Caco-2 (cell line): ENCODE measurements at places on chromosomes 3 and 15.

DNA sequence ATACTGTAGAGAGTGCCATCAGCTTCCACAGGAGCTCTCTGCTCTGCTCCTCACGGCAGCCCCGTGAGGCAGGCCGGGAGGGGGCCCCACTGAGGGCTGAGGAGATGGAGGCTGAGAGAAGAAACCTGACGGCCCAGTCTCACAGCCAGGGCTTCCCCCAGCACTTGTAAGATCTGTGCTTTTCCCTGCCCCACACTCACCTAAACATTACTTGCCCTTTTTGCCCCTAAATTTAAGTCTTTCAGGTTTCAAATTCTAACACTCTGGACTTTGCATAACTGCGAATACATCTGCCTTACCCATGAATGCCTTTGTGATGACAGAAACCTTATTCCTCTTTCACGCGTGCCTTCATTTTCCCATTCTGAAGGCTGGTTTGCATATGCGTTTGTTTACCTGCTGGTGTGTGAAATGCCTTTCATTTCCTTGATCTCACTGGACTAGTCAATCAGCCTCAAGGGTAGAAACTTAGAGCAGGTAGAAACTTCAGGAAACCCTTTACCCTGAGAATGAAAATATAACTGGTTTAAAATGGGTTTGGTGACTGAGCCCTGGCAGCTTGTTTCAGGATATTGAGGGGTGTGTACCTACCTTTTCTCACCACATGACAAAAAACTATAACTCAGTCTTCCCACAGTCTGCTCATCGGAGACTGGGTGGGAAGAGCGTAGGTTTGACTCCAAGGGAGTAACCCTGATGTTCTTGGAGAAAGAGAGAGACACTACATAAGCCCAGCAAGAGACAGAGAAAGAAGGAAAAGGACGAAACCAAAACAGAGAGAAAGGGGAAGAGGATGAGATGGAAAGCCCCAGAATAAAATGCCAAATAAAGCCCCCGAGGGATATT is 20.1 kb downstream of the SLC12A8 start:
- DNase-seq: no peak

DNA sequence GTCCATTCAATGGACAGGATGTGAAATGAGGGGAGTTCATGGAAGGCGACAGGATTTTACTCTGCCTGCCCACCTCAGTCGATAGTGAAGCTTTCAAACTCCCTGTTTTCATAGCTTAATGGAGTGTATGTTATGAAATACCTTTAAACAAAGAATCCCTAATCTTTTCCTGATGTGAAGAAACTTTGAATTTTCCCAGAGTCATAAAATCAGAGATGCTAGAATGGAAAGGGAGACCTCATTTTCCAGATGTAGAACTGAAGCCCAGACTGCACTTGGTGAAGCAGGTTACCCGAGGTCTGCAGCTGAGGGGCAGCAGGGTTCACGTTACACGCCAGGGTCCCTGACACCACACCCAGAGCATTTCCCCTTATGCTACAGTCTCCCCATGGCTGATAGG is 34.7 kb upstream of the LACTB start:
- DNase-seq: no peak

GRCh38 chr3:197516517-197516889 is 39.3 kb downstream of the BDH1 start:
- peak; percentile 83 for DNase-seq

DNA sequence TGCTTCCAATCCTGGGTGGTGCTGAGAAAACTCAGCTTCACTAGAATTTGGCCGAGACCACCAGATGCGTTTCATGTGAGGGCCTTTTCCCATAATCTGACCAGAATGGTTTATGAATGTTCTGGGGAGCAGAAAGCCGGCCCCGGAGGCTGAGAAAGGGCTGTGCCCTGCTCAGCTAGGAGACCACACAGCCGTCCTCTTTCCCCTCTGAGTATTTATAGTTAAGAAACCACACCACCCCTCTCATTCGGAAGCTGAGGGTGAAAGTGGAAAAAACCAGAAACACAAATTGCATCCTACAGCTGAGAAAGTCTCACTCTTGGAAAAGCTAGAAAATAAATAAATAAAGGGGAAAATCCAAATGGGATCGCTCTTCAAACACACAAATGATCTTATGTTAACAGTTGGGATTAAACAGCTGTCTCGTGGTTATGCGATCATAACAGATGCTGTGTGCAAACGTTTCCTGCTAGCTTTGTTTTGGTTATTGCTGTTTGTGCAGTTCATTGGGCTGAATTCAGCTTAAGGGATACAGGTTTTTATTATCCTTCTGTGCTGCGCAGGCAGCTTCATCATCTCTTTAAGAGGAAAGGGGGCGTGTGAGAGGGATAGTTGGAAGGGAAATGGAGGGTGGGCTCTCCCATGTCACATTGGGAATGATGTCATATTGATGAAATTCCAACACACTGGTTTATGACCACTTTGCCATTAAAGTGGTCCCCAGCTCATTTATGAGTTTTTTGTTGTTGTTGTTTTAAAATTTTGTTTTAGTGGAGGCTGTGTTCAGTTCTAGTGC is 1026.2 kb upstream of the NR2F2 start:
- no peak for DNase-seq

GRCh38 chr3:88061746-88062145 is 2.7 kb downstream of the ZNF654 start:
- no peak for DNase-seq

DNA sequence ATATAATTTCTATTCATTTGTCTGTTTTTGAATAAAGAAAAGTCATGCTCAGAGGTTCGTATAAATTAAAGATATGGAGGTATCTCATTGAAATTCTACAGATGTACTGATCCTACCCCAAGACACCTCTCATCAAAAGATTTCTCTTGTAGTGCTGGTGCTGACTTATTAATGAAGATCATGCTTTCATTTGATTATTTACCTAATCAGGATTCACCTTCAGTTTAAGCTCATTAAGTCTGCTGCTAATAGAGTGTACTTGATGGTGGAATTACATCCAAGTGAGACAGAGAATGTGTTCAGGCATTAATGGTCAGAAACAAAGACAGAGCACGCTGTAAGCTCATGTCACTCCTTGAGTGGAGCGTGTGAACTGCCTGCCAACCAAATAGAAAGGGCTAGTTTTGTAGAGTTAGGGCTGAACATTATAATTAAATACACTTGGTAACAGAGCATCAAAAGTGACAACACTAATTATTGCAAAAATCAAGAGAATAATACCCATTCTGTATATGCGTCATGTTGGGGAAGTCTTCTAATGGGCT is 45.5 kb downstream of the KBTBD12 start:
- no peak for DNase-seq

- DNase-seq: no peak
Observed at GRCh38 chr3:52062505-52062904, 6.1 kb upstream of the DUSP7 start.

- no peak for DNase-seq
Observed at GRCh38 chr3:59186725-59187124, 136.9 kb upstream of the CFAP20DC start.

DNA sequence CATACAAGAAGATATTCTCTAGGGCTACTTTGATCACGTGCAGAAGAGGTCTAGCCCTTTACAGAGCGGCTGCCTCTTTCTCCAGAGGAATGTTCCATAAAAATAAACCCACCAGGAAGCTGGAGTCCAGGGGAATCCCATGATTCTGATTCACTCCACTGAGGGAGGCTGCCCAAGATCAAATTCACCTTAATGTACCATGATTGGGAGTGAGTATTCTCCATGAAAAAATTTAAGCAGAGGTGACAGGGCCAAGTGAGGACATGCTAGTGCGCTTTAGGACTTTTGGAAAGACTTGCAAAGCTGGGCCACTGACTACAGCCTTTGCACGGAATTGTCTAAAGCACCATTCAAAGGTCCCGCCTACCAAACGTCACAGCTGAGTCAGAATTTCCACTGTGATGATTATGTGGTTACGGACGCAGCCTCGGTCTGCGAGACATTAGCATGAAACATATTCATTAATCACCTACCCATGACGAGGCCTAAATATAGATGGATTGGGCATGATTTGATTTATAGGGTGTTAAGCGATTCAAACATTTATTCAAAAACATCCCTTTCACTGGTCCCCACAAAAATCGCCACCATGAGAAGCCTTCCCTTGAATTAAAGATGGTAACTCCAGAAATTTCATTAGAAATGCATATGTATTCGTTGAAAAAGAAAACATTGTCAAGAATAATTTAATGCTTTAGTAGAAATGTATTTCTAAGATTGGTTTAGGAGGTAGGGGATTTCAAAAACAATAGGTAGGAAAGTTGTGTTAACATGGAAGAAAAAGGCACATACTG is 152.6 kb downstream of the GREM1 start:
- DNase-seq: no peak

DNA sequence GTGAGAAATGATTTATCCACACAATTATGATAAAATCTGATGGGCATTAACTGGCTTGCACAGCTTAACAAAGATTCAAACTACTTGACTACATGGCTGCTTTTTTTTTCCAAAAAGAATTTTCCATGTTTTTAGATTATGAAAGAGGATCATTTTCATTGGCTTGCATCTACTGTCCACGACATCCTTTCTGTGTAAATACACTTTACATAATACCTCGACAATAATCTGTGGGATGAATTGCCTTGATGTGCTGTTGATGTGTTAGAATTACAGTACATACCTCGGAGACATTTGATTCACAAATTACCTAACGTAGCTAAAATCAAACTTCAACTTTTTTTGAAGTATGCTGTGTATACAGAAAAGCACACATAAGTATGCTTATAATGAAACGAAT is 104.4 kb downstream of the PPP2R3A start:
- no peak for DNase-seq

DNA sequence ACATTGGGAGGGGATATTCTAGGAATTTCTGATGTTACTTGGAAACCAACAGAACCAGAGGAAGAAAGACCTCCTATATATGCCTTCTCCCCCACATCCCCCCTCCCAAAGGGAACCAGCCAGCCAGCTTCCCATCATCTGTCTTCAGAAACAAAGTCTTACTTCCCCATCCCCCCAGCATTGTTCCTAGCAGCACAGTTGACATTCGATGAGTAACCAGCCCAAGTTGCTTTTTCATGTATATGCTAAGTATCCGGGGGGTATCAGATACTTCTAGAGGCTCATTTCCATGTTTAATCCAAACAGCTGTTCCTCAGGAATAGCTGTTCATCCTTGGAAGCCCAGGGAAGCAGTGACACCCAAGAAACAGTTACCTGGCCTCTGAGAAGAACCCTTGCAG is 16.0 kb downstream of the RMDN3 start:
- peak; percentile 3 for DNase-seq

DNA sequence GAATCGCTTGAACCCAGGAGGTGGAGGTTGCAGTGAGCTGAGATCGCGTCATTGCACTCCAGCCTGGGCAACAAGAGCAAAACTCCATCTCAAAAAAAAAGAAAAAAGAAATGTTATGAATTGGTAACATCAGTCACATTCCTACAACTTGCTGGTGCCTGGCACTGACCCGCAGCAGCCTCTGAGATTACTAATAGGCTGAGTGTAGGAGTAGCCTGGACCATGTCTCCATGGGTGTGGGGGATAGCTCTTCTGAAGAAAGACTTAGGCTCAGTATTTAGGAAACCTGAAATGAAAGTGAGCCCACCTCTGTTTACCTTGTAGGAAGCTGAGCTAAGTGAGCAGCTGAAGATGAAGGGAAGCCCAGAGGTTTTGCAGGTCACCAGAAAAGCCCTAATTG is 148.3 kb downstream of the LRRC28 start:
- no peak for DNase-seq

DNA sequence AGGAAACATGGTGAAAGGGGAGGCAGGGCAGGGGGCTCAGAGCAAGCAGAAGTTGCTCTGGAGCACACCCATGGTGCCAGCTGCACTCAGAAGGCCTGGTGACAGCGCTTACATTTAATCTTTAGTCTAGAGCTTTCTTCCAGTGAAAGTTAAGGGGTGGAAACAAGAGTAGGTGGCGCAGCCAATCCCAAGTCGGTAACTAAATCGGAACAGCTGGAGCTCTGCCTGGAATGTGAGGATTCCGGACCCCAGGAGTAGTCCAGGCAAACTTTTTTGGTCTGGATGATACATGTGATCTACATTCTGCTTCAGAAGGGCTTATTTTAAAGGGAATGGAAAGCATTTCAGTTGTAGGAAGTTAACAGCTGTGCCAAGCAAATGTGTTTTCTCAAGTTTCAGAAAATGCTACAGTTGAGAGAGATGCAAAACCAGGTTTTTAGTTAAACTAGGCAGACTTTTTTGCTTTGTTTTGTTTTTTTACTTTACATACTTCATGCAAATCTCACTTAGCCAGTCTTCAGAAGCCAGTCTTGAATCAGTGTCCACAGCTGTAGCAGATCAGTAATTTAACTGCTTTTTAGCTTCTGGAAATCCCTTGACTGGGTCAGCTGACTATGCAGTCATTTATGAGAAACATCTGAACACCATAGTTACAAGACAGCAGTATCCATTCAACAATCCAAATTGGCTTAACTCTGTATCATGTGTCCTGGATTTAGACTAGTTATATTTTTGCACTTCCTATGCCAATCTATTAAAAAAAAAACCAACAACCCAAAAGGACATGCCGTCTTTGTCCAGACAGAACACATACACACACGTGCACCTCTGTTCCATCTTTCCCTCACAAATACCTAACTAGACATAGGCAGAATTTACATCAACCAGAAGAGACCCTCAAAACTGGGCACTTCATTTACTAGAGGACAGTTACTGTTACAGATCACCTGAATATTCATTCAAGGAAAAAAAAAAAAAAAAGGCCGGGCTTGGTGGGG is 33.2 kb downstream of the ZNF106 start:
- DNase-seq: no peak

DNA sequence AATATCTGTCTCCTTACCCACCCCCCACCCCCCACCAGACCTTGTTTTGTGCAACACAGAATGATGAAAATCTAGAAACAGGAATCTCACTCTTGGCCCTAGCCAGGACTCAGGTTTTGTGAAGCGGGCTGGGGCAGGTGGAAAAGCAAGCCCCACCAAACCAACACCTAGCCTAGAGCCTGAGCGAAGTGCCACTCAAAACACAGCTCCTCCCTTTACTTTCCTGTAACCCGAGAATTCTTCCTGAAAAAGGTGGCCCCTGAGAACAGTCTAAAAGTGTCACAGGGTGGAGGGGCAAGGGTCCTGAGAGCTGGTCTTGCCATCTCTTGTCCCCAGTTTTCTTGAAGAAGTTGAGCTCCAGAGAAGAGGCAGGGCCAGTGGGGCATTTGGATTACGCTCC is 17.4 kb upstream of the RPUSD3 start:
- DNase-seq: no peak

DNA sequence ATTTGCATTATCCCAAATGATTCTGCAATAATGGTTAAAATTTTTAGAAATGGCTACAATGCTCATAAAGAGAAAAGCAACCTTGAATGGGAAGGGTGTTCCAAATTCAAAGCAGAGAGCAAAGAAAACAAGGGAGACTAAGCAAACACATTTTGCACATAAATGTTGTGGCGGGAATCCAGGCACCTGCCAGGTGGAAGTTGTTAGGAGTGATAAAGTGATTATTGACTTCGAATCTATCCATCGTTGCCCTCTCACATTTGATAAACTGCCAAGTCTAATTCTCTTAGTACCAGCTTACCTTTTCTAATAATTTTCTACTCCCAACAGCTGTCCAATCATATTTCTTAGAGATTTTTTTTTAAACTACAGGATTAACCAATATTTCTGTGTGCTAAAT is 244.5 kb downstream of the CACNA2D3 start:
- no peak for DNase-seq

- DNase-seq: no peak
Observed at GRCh38 chr15:39254181-39254580, 326.7 kb upstream of the THBS1 start.

- DNase-seq: peak; percentile 84
Observed at GRCh38 chr3:183252973-183253527, at the start of gene B3GNT5. B3GNT5 (plus strand) TSS chr3:183253253; CDS start chr3:183269799, 16,546 bp downstream.
